ENCODE measurements at places on chromosomes 3 and 15.

DNA sequence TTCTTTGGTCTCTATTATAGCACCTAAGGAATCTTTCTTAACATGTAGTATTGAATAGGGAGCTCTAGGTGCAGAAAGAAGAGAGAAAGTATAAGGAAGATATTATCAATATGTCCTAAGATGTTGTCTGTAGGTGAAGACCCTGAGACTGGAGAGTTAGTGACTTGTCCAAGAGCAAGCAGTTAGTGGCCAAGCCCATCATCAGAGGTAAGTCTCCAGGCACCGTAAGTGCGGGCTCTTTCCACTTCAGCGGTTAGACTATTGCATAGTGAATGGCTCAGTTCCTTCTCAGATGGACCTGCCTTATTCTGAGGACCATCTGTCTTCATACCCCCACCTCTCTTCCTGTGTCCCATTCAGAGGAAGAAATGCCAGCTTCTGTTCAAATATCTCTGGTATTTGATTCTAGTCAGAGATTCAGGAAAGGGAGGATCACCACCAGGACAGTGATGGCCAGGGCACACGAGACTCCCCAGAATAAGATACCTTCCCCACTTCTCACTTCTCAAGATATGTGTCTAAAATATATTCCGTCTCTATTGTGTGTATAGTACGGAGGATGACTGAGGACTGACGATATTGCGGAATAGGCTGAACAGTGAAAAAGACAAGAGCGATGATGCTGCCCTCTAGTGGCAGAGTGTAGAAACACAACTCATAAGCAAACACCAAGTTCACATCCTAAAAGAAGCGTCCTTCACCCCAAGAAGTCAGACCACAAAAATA, 19.1 kb upstream of the ADGRG7 start:
- peak; percentile 73 for DNase-seq

GRCh38 chr3:46750555-46751038, 32.9 kb upstream of the PRSS50 start:
- DNase-seq: no peak

DNA sequence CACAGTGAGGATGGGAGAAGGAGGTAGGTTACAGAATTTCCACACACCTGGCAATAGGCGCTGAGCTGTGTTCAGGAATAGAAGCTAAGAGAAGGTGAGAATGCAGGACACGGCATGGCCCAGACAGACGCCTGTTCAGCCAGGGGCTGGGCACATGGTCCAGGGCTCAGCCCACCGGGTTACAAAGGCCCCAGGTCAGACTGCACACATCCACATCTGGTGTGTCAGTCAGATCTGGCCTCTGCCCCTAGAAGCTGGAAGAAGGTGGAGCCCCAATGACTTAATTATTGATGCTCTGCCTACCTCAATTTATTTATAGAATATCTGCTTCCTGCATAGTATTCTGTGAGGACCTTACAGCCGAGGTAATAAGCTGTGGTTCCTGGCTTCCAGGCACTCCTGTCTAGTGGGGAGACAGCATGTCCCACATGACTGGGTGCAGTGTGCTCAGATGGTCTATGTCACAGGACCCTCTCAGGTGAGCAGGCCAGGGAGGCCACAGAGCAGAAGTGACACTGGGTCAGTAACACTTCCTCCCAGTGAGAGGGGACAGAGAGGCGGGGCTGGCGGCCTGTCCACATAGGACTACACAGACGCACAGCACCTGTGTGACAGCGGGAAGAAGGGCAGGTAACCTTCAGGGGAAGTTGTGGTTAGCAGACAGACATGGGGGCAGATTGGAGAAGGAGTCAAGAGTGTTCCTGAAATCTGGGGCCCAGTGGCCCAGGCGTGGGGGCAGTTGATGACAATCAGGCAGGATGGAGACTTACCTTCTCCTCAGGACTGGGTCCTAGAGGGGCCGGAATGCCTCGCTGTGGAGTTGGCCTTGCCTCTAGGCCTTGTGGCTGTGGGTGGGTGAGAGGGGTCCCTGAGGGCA, 38.6 kb upstream of the PLXNA1 start:
- DNase-seq: no peak

DNA sequence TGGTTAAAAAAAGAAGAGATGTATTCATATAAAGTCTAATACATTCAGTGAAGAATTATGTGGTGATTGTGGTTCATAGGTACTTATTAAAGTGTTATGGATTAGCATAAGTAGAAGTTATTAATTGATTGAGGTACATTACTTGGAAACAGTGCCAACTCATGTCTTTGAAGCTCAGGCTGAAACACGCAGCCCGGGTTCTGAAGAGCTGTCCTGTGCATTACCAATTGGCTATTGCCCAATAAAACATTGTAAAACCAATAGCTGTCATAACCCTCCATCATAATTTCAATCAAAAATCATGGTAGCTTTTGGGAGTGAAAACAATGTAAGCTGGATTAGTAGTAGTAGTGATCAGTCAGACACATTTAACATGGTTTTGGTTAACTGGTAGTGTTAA, 560.1 kb downstream of the MCTP2 start:
- DNase-seq: no peak
